ENCODE measurements at places on chromosomes 1 and 21. TPM values are rescaled to one million over a fixed set of nuclear protein-coding genes. Genes with fewer than 3 reads are reported as not detected.

Gene ERICH3
- 0.64 TPM for total RNA-seq

Gene TTLL7
- 0.25 TPM for total RNA-seq

Gene KRTAP10-9
- total RNA-seq = not detected

DNA sequence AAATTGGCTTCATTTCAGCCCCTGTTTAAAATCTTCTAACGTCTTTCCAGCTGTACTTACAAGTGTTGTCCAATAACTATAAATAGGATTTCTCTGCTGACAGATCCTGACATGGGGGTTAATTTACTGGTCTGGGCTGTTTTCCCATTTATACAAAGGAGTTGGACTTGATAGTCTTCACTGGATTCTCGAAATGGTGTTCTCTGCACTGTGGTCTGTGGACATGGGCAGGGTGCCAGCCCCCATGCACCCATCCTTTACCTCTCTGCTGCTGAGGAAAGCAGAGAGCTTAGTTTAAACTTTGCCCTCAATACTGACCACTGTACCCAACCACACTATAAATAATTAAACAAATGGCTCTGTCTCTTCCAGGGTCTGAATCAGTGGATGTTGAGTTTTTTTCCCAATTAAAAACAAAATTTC lies 5.2 kb downstream of the DIO1 start:
- no peak overlapping the region for H3K4me3 ChIP-seq
- H3K27ac ChIP-seq = no peak overlapping the region
- no peaks in the 10 kb centered on the region for H3K4me1 ChIP-seq
- no peak for DNase-seq

DNA sequence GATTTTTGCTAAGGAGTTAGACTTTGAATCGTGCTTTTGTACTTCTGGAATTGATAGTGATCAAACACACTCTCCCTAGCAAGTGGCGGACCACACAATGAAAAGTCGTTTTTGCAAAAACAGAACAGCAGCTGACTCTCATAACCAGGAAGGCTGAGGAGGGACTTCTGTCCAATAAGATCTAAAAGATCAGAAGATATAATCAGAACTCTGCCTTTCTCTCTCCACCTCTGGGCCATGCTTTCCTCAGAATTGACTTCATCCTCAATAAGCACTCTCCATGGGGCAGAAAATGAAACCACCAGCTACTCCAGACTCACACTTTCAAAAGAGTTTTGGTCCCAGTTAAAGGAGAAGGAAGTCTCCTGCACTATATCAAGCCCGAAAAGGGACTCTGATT lies 55.3 kb upstream of the SAMD13 start:
- H3K27ac ChIP-seq = no peak overlapping the region

DNA sequence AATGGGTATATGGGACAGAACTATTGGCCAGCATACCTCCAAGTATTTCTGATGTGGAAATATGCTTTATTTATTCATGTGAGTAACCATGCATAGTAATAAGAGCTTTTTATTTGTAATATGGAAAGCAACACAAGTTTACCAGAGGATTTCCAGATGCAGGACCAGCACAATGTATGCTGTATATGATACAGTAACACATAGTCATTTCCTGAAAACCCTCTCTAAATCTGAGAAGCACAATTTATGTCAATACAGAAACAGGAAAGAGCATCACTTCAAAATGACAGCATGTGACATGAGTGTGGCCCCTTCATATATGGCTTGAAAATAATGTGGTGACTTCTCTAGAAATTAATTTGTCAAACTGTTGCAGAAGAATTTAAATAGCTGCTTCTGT lies 1134.7 kb upstream of the ADGRL2 start:
- H3K4me1 ChIP-seq = no peaks in the 10 kb centered on the region
- no peaks in the 10 kb centered on the region for H3K36me3 ChIP-seq

Gene ANGPTL3
- not detected for total RNA-seq

DNA sequence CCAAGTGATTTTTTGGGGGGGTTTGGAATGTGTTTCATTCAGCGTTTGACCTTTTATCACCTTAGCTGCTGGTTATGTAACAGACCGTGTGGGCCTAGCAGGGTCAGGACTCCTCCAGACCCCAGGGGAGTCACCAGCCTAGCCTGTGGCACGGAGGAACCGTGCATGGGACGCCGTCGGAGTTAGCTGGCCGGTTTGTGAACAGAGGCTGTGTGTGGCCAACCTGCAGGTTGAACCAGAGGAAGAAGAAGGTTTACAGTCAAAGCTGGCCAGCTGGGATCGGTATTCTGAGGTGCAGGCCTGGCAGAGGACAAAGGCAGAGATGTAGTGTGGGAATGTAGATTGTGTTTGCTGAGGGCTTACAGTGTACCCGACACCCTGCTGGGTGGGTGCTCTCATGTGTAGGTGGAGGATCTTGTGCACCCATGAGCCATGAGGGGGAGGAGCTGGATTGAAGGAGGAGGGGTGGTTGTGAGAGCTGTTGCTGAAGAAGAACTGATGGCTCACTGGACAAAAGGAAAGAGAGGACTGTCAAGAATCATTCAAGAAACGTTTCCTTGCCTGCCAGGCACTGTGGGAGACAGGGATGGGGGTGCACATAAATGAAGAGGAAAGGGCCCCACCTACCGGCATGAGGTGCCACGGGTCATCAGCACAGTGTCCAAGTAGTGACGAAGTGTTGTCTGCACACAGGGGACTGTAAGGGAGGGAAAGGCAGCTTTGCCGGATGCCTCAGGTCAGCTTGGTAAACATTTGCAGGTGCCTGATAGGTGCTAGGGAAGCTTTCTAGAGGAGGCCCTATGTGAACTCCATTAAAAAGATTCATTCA lies 40.0 kb upstream of the PWP2 start:
- no peak overlapping the region for H3K4me3 ChIP-seq
- H3K27me3 ChIP-seq = no peaks in the 10 kb centered on the region
- H3K27ac ChIP-seq = peak overlapping the region; percentile 21
- no peak for DNase-seq
- peaks cover 27% of the 10 kb centered on the region for H3K4me1 ChIP-seq

Gene CD1C
- total RNA-seq = 1.2 TPM

Gene FAM151A
- total RNA-seq = not detected

Gene BNIPL
- 0.33 TPM for total RNA-seq

Gene CTSS
- total RNA-seq = 245 TPM

Gene INTS7
- total RNA-seq = 10.0 TPM

- peaks cover 38% of the 10 kb centered on the region for H3K27me3 ChIP-seq
- DNase-seq = no peak
- no peaks in the 10 kb centered on the region for H3K36me3 ChIP-seq
- no peak overlapping the region for H3K27ac ChIP-seq
These were observed 1.7 kb upstream of the VWA1 start for GRCh38 chr1:1433804-1434130.

- H3K4me1 ChIP-seq = no peaks in the 10 kb centered on the region
- DNase-seq = no peak
- H3K27ac ChIP-seq = no peak overlapping the region
- no peak overlapping the region for H3K4me3 ChIP-seq
- no peaks in the 10 kb centered on the region for H3K27me3 ChIP-seq
These were observed 72.5 kb upstream of the MORC3 start for GRCh38 chr21:36247316-36248010.

Gene APOBEC4
- not detected for total RNA-seq

DNA sequence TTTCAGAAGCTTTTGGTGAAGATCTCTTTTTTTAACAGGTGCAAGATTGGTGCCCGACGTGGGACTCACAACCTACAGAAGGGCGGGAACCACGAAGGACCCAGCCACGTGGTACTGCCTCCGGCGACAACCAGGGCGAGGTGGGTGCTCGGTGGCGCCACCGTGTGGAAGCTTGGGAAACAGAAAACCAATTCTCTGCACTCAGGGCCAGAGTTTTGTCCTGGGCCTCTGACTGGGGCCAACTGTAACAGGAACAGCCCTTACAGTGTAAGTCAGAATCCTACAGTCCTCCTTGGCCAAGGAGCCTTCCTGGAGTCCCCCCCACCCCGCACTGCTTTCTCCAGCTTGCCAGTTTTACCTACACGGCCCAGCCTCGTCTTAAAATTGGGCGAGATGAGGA lies 11.6 kb upstream of the S100A7A start:
- H3K4me3 ChIP-seq = no peak overlapping the region
- H3K27me3 ChIP-seq = no peaks in the 10 kb centered on the region
- H3K27ac ChIP-seq = no peak overlapping the region
- peaks cover 2% of the 10 kb centered on the region for H3K4me1 ChIP-seq
- peak; percentile 24 for DNase-seq
- no peaks in the 10 kb centered on the region for H3K36me3 ChIP-seq

- no peaks in the 10 kb centered on the region for H3K4me1 ChIP-seq
- H3K36me3 ChIP-seq = no peaks in the 10 kb centered on the region
- no peak for DNase-seq
- H3K27me3 ChIP-seq = peaks cover 1% of the 10 kb centered on the region
- no peak overlapping the region for H3K4me3 ChIP-seq
These were observed 6.5 kb upstream of the ALX3 start for GRCh38 chr1:110076789-110077500.

Gene MATN1
- 1.7 TPM for total RNA-seq

GRCh38 chr1:241934201-241934848 lies 23.2 kb upstream of the BECN2 start:
- DNase-seq = no peak
- no peaks in the 10 kb centered on the region for H3K27me3 ChIP-seq
- H3K27ac ChIP-seq = no peak overlapping the region
- H3K4me3 ChIP-seq = no peak overlapping the region
- H3K4me1 ChIP-seq = no peaks in the 10 kb centered on the region

GRCh38 chr1:180247580-180247979 lies 17.5 kb downstream of the LHX4 start:
- peaks cover 7% of the 10 kb centered on the region for H3K4me1 ChIP-seq
- H3K27me3 ChIP-seq = peaks cover 3% of the 10 kb centered on the region
- no peaks in the 10 kb centered on the region for H3K36me3 ChIP-seq

Gene PCBP3
- 0.50 TPM for total RNA-seq

Gene TRPM2
- 70.5 TPM for total RNA-seq

DNA sequence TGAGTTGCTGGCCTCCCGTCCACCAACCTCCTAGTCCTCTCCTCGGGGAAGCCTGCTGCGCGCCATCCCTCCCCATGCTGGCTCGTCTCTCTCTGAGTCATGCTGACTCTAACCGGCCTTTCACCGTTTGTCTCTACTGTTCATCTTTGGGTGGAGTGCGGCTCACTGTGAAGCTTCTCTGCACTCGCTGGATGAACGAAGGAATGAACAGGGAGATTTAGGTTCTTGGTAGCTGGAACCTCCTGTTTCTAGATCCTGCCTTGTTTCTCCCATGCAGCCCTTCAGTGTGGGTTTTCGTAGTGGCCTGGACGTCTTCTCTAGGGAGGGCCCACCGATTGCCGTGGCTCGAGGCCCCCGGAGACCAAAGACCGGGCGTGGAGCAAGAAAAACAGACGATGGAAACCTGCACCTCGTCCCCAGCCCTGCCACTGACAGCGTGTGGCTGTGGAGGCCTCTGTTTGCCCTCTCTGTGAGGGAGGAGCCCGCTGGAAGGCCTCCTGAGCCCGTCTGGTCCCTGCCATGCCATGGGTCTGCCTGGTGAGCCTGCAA lies 227.6 kb upstream of the C1orf174 start:
- H3K36me3 ChIP-seq = no peaks in the 10 kb centered on the region
- DNase-seq = no peak
- H3K4me1 ChIP-seq = no peaks in the 10 kb centered on the region

GRCh38 chr1:164753521-164754077 lies 194.6 kb downstream of the PBX1 start:
- no peak overlapping the region for H3K27ac ChIP-seq
- no peak for DNase-seq
- no peaks in the 10 kb centered on the region for H3K36me3 ChIP-seq
- no peak overlapping the region for H3K4me3 ChIP-seq
- H3K27me3 ChIP-seq = no peaks in the 10 kb centered on the region
- H3K4me1 ChIP-seq = no peaks in the 10 kb centered on the region

DNA sequence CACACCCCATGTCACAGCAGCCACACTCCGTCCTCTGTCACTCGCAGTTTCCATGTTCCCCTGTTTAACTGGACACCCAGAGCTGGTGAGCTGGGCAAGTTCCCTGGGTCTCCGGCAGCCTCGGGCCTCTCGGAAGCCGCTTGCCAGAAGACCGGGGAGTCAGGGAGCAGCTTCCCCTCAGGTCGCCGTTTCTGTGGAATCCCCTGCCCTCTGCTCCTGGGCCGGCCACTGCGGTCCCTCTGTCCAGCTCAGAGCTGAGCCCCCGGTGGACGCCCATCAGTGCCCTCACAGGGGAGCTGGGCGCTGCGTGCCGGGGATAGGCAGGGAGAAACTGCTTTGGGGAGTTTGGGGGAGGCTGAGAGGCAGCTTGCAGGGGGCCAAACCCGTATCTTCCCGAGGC lies 37.7 kb downstream of the KCNAB2 start:
- no peaks in the 10 kb centered on the region for H3K4me1 ChIP-seq
- no peak overlapping the region for H3K4me3 ChIP-seq
- H3K27me3 ChIP-seq = no peaks in the 10 kb centered on the region
- no peak overlapping the region for H3K27ac ChIP-seq
- H3K36me3 ChIP-seq = peaks cover 52% of the 10 kb centered on the region
- DNase-seq = no peak

Gene TTC24
- total RNA-seq = 4.0 TPM

GRCh38 chr1:61498342-61498741 lies 226.6 kb downstream of the TM2D1 start:
- no peak overlapping the region for H3K27ac ChIP-seq
- no peaks in the 10 kb centered on the region for H3K4me1 ChIP-seq
- H3K4me3 ChIP-seq = no peak overlapping the region
- DNase-seq = no peak

- no peaks in the 10 kb centered on the region for H3K36me3 ChIP-seq
- no peaks in the 10 kb centered on the region for H3K27me3 ChIP-seq
- no peak overlapping the region for H3K4me3 ChIP-seq
- H3K4me1 ChIP-seq = peaks cover 3% of the 10 kb centered on the region
- H3K27ac ChIP-seq = no peak overlapping the region
These were observed 183.2 kb downstream of the TNR start for GRCh38 chr1:175560192-175560591.

GRCh38 chr1:212922016-212922415 lies 28.3 kb upstream of the VASH2 start:
- no peak for DNase-seq
- H3K4me3 ChIP-seq = no peak overlapping the region
- H3K27me3 ChIP-seq = no peaks in the 10 kb centered on the region
- H3K4me1 ChIP-seq = no peaks in the 10 kb centered on the region

Gene NFIA
- 6.5 TPM for total RNA-seq

Gene ICOSLG
- 1.7 TPM for total RNA-seq

Gene BRINP2
- total RNA-seq = not detected

- no peak overlapping the region for H3K27ac ChIP-seq
- no peaks in the 10 kb centered on the region for H3K27me3 ChIP-seq
- no peaks in the 10 kb centered on the region for H3K36me3 ChIP-seq
- H3K4me3 ChIP-seq = no peak overlapping the region
- H3K4me1 ChIP-seq = no peaks in the 10 kb centered on the region
- no peak for DNase-seq
These were observed 24.5 kb upstream of the TRIM45 start for GRCh38 chr1:117146072-117146471.

DNA sequence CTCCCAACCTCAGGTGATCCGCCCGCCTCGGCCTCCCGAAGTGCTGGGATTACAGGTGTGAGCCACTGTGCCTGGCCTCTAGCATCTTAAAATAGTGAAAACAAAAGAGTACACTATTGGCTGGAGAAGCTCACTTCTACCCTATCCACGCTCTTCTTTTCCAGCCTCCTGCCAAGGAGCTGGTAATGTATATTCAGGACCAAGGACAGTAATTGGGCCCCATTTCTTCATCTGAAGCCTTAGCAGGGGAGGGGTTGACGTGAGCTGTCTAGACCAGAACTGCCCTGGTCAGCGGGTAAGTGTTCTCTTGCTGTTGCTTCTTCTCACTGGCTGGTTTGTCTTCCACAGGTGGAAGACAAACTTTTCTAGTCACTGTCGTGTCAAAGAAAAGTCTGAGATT lies 70.2 kb downstream of the DNM3 start:
- no peaks in the 10 kb centered on the region for H3K27me3 ChIP-seq
- no peaks in the 10 kb centered on the region for H3K4me1 ChIP-seq

Gene CLCA4
- total RNA-seq = not detected

Gene WNT4
- total RNA-seq = not detected

- no peak overlapping the region for H3K27ac ChIP-seq
- H3K4me3 ChIP-seq = no peak overlapping the region
- no peaks in the 10 kb centered on the region for H3K36me3 ChIP-seq
- no peaks in the 10 kb centered on the region for H3K4me1 ChIP-seq
- no peak for DNase-seq
These were observed 325.8 kb downstream of the KIF26B start for GRCh38 chr1:245480393-245481120.
